NCI-H187 (cell line): ENCODE measurements at places on chromosomes 12 and 14.
A peak's percentile ranks its signal among the peaks of the same experiment; 100 is the strongest.

- DNase-seq: no peak
These were observed 37.5 kb upstream of the FZD10 start for GRCh38 chr12:130124605-130125244.

- DNase-seq: no peak
These were observed 10.9 kb downstream of the G2E3 start for GRCh38 chr14:30569903-30570226.

GRCh38 chr12:69653703-69654102, 43.0 kb upstream of the LRRC10 start:
- no peak for DNase-seq

GRCh38 chr12:18461758-18462157, 200.4 kb downstream of the PIK3C2G start:
- DNase-seq: no peak

DNA sequence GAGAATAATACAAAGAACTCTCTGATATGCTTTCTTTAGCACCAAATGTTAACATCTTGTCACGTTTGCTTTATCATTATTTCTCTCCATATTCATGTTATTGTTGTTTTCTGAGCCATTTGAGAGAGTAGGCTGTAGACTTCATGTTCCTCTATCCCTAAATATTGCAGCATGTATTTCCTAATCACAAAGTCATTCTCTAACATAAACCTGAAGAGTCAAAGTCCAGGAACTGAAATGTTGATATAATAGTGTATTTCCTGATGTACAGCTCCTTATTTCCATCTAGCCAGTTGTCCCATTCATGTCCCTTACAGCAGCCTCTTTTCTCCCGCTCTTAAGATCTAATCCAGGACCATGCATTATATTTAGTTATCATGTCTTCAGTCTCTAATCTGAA, 72.8 kb downstream of the SPATS2 start:
- no peak for DNase-seq

- DNase-seq: no peak
These were observed 26.3 kb downstream of the SLC15A4 start for GRCh38 chr12:128797119-128798118.

GRCh38 chr12:65911321-65911720, 87.0 kb downstream of the HMGA2 start:
- no peak for DNase-seq

DNA sequence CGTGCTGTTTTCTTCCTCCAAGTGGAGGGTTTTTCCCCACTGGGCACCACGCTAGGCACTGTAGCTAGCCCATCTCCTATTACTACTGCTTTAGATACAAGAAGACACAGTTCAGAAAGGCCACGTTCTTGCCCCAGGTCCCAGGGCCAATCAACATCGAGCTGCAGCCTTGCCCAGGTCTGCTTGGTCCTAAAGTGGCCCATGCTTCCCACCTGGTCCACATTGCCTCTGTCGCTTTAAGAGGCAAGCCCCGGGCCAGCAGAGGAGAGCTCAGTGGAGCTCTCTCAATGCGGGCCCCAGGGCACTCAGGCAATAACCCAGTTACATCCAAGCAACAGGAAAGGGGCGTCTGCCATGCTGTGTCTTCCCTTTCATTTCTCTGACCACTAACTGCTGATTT, 148.1 kb downstream of the CALM1 start:
- DNase-seq: no peak

DNA sequence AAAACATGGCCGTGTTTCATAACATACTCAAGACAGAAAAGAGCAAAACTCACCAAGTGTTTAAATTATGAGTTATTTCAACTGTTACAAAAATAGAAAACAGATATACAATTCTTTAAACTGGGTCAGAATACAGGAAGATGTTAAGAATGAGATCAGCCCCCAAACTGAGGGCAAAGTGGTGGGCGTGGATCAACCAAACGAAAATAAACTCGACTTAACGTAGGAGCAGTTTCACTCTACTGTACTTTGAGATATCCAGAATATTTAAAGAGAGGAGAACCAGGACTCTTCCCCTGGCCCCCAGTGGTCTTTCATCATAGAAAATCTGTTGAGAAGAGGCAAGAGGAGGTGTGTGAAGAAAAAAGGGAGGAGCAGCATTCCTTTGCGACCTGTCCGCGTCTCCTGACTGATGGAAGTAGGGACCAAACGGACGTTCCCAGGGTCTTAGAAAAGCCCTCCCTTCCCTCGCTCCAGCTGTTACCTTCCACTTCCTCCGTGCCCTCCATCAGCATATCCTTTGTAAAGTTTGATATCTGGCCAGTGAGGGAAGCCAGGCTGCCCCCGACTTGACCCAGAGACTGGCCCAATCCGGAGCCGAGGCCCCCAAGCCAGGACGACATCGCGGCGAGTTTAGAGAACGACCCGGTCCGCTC, 668 bp downstream of the TRIP11 start:
- DNase-seq: no peak

DNA sequence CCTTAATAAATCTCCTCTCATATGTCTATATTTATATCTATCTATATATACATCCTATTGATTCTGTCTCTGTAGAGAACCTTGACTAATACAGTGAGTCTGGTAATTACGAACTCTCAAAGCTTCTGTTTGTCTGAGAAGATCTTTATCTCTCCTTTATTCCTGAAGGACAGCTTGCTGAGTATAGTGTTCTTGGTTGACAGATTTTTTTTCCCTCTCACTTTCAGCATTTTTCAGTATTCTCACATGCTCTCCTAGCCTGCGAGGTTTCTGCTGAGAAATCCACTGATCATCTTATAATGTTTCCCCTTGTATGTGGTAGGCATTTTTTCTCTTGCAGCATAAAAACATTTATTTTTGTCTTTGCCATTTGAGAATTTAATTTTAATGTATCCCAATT, 67.1 kb downstream of the GPHN start:
- DNase-seq: no peak

GRCh38 chr12:129067491-129067890, 214.2 kb downstream of the GLT1D1 start:
- DNase-seq: peak; percentile 34

- no peak for DNase-seq
These were observed 593 bp downstream of the UNC119B start for GRCh38 chr12:120710805-120711296.

DNA sequence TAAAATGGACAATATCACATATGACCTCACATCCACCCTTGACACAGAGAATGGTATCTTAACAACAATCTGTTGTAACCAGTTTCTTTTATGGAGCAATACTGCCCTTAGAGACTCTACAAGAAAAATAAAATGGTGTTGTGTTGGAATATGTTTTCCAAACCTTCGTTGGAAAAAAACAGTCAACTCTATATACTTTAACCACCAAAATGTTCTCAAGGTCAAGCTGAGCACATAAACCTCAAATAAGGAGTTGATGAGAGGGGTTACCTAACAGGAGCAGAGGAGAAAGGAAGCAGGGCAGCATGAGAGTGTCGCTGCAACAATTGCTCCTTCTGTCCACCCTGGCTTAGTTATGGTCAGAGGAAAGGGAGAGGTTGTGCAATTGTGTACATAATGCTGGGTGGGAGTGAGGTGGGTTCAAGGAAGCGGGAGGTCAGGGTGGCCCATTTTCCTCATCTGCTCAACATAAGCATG, 179.2 kb upstream of the BMP4 start:
- DNase-seq: no peak

GRCh38 chr14:74562515-74563232, 49.4 kb downstream of the LTBP2 start:
- DNase-seq: no peak

DNA sequence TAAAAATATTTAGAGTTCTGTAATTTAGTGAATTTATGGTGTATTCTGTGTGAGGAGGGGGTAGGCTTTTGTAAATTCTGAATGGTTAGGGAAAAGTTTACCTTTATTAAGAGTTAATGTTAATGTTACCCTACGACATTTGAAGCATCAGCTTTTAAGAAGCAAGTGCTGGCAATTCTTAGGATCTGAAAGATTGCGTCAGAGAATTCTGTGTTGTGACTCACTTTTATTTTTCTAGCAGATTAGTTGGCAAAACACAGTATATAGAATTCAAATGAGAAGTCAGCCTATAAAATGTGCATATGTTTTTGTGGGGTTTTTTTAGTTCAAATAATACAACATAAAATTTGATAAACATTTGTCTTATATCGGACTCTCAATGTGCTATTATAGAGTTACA, 97.6 kb downstream of the RAD52 start:
- DNase-seq: no peak

DNA sequence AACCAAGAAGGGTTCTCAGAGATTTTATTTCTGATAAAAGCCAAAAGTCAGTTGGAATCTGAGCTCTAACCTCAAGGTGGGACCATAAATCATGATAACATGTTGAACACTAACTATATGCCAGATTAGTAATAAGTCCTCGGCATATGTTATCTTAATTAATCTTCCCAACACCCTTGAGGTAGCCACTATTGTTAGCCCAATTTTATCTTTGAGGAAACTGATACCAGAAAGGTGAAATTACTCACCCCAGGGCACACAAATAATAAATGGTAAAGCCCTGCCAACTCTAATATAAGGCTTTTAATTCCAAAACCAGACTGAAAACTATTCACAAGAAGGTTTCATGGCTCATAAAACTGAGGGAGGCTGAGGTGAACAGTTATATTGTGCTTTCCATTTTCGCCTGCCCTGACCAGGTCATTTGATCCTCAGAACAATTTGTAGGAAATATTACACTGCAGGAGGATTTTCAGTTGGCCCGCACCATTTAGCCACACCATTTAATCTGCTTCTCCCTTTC, 16.1 kb upstream of the NUAK1 start:
- DNase-seq: no peak

- no peak for DNase-seq
These were observed 343.6 kb downstream of the BCL11B start for GRCh38 chr14:98928418-98928817.

- DNase-seq: no peak
These were observed 344.0 kb downstream of the PDZRN4 start for GRCh38 chr12:41532072-41532471.

DNA sequence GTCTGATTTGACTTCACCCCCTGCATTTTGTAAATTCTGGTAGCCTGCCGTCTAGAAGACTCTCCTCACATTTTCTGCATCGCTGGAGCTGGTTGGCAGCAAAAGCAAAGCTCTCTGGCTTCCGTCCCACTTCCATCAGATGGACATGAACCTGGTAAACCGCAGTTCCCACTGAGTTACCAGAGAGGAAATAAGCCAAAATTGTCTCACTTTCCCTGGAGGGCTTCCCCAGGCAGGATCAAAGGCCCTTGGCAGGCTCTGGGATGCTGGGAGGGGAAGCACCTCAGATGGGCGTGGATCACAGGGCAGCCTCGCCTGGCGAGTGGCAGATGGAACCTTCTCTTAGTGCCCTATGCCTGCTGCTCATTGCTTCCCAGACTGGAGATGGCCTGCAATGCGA, 243.5 kb downstream of the TMEM132C start:
- DNase-seq: no peak

DNA sequence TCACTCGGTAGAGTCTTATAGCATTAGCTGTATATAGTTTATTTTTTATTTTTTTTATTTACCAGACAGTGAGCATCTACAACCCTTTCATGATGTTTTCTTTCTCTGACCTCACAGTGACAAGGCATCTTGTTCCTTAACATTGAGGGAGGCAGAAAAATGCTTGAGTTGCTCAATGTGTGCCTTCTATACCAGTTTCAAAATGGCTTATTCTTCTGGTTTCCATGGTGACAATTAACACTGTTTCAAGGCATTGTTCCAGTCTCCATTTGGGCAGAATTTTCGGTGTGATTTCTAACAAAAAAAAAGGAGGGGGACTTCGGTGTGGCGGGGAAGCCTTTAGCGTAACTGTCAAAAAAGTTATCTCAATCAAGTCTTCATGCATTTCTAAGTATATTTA, 209.7 kb upstream of the NPAS3 start:
- DNase-seq: no peak

DNA sequence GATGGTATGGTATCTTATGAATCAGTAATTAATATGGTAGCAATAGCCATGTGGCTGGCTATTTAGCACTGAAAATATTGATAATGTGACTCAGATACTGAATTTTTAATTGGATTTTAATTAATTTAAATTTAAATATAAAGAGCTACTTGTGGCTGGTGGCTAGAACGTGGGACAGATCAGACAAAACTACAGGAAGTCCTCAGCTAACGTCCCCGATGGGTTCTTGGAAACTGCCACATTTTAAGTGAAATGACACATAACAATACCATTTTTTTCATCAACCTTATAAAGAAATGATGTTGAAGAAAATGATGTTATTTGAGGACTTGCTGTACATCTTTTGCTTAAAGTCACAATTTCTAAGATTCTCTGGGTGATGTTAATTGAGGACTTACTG, 138.1 kb upstream of the FLRT2 start:
- no peak for DNase-seq
